Stimulated activated CD4-positive, alpha-beta T cell treated with anti-CD3 and anti-CD28 coated beads, Interleukin-2, amount 100 ng/mL, for 24 hours (primary cell): ENCODE measurements at places on chromosomes 5 and 9.

- DNase-seq: no peak
These were observed 53.7 kb upstream of the ANKH start for GRCh38 chr5:14925326-14925725.

GRCh38 chr5:55903121-55903701 is 52.1 kb downstream of the IL31RA start:
- DNase-seq: peak; percentile 68

DNA sequence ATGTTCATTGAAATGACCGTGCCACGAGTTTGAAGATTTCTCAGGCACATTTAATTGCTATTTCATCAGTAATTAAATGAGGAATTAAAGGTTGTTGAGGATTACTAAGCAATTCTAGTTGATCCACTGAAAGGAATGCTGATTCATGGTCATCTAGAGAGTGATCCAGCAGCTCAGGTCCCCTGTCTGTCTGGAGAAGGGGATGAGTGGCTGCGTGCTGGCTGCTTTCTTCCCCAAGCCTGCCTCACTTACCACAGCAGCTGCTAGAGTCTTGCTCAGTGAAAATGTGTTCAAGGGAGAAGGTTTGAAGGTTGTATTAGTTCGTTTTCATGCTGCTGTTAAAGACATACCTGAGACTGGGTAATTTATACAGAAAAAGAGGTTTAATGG is 7.8 kb upstream of the TGFBI start:
- no peak for DNase-seq

DNA sequence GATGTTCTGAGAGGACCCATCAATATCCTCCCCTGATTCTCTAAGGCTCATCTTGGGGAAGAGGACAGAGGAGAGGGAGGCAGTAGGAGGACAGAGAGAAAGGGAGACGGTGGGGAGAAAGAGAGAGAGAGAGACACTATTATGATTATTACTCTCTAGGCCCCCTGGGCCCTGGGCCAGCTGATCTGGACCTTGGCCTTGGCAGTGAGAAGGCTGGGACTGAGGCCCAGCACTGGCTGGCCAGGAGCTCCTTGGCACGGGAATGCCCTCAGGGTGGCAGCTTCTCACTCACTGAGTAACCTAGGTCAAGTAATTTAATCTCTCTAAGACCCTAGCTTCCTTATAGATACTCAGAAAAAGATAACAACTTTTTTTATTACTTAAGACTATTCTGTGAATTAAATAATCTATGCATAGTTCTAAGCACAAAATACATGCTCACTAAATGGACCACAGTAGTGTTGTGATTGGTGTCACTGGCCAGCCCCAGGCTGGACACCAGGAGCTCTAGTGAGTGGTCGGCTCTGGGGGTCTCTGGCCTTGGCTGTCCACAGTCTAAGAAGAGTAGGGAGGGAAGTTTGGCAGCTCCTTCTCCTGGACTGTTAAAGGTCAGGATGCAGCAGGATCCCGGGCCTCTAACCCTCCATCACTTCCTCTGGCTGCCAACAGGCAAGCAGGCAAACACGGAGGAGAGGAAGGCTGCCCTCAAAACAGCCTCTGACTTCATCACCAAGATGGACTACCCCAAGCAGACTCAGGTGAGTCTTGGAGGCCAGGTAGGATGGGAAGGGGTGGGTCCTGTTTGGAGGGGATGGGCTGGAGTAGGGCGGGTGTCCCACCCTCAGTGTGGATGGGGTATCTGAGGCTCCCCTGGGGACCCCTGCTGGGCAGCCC is 50.0 kb downstream of the GSN start:
- DNase-seq: no peak

DNA sequence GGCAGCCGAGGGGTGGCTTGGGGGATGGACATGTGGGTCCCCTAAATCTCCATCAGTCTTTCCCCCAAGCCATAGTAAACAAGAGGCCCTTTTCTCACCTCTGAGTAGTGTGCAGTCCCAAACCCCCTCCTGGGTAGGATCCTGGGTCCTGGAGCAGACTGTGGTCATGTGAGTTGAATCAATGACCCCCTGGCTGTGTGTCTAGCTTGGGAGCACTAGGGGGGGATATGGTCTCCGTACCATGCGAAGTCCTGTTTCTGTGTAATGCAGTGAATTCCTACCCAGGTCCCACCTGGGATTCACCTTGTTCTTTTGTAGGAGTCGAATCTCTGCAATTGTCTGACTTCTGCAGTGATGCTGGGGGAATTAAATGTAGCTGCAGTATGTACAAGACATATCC is 66.2 kb downstream of the FGF18 start:
- no peak for DNase-seq

DNA sequence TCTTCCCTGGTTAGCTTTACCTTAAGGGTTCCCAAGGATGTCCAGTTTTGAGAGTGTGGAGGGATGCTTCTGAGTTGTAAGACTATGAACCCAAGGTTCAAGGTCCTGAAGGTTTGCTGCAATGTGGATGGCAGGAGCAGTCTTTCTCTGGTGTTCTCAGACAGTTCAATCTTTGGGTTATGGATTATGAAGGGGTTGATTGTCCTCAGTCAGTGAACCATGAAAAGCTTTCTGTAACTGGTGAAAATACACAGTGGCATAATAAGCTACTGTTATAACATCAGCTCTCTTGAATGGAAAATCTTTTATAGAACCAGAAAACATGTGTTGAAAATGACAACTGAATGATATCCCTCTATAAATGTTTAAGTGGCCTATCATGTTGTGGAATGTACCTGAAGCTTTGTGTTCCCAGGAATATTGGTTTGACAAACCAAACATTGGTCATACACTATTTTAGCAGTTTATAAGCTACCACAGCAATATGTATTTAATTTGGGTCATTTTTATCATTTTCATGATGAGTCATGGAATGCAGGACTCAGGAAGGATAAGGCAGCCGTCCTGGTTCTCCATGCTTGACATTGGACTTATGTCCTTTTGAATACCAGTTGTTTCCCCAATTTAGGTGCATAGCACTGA is 1041.8 kb upstream of the ARRDC3 start:
- DNase-seq: no peak

GRCh38 chr9:95138474-95138873 is 179.0 kb downstream of the FANCC start:
- no peak for DNase-seq

- DNase-seq: no peak
These were observed 242.8 kb upstream of the ANKRD55 start for GRCh38 chr5:56475689-56476486.

- DNase-seq: no peak
These were observed 51.4 kb upstream of the IRX2 start for GRCh38 chr5:2802693-2803365.

- no peak for DNase-seq
These were observed 639 bp upstream of the SLC2A8 start for GRCh38 chr9:127396253-127396807.

DNA sequence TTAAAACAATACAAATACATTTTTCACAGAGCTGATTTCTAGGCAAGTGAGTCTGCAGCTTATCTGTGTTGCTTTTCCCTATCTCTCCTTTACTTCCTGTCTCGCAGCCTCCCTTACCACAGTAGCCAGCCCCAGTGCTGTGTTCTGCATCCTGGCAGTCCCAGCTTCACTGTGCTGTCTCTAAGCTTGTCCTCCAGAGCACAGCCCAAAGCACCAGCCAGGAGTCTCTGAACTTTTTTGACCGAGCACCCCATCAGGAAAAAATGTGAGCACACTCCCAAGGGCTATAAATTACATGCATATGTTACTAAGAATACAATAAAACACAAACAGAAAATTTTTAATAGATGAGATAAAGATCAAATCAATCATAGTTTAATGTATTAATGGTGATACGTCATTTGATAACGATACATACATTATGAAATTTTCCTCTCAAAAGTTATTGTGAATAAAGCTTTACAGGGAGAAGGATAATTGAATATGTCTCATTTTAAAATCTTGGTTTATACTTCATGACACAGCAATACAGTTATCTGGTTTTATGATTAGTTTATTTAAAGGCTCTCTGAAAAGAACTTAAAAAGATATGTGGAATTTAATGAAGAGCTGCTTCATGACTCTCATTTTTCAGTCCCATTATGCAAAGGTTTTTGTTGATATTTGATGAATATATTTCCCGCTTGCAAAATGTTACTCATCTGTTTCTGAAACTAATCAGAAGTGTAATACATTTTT is 7.3 kb upstream of the RHOBTB3 start:
- DNase-seq: no peak

DNA sequence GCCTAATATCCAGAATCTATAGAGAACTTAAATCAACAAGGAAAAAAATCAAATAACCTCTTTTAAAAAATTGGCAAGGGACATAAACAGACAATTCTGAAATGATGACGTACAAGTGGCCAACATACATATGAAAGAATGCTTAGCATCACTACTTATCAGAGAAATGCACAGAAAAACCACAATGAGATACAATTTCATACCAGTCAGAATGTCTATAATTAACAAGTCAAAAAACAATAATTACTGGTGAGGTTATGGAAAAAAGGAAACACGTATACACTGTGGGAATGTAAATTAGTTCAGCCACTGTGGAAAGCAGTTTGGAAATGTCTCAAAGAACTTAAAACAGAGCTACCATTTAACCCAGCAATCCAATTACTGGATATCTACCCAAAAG is 1192.0 kb downstream of the CDH12 start:
- no peak for DNase-seq

DNA sequence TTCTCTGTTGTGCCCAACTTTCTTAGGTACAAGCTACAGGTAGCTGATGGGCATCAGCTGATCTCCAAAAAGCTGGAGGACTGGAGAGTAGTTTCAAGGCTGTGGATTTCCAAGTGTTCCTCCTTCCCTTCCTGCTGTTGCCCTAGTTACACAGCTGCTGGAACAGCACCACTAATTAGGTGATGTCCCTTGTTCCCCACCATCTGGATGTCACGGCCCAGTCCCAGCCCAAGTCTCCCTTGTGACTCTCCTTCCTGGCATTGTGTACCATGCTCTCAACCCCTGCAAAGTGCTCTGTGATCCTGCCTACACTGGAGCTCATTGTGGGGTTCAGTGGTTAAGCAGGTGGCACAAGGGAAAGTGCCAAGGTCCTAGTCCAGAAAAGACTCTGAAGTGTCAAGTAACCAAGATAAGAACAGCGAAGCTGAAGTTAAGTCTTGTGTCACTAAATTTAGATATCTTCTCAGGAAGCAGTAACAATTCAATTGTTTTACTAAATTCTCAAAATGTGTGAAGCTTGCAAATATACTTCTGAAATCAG is 604.5 kb downstream of the ISL1 start:
- DNase-seq: no peak

- no peak for DNase-seq
These were observed 1312.0 kb upstream of the WWC1 start for GRCh38 chr5:166979307-166979895.

- no peak for DNase-seq
These were observed 232.5 kb downstream of the ARRDC3 start for GRCh38 chr5:91150636-91151035.

DNA sequence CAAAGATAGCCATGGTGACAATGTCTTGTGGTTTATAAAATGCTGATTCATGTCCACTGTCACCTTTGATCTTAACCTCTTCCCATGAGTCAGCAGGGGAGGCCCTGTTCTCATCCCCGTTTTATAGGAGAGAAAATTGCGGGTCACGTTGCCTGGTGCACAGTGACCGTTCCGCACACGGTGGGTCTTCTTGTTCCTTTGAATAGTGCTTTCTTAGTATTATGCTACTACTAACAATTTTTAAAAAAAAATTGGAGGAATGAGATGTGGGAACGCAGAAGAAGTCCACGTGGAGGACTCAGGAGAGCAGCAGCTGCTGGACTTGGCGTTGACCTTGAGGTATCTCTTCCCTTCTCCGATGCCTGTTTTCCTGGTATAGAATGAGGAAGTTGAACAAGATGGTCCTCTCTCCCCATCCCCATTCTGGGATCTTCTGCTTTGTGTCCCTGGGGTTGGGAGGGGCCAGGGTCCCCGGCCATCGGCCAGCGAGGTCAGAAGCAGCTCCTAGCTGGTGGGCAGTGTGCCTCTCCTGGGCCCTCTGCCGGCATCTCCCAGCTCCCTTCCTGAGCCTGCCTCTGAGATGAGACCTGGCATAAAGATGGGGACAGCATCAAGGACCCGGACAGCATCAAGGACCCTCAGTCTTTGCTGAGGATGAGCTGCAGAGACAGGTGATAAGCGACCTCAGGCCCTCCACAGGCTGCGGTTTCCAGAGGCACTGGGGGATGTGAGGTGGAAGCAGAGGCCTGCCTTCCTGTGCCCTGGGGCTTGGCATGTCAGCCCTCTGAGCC is 143.9 kb downstream of the C9orf50 start:
- no peak for DNase-seq

- DNase-seq: no peak
These were observed 25.2 kb downstream of the COL5A1 start for GRCh38 chr9:134666831-134667230.

- no peak for DNase-seq
These were observed 42.9 kb downstream of the BNIP1 start for GRCh38 chr5:173187054-173187743.

DNA sequence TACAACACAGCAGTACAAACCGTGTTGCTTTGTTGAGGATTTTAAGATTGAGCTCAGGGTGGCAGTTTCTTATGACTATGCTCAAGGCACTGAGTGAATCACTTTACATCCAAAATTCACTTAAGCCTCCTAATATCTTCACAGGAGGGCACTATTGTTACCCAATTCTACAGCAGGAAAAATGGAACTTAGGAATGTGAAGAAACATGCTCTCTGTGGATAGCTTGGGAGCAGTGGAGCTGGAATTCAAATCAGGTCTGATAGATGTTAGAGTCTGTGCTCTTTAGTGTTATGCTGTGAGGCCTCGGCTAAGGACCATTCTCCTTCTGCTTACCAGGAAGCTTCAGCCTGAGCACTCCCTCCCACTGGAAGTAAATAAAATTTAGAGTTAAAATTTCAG is 18.7 kb upstream of the HMHB1 start:
- no peak for DNase-seq

DNA sequence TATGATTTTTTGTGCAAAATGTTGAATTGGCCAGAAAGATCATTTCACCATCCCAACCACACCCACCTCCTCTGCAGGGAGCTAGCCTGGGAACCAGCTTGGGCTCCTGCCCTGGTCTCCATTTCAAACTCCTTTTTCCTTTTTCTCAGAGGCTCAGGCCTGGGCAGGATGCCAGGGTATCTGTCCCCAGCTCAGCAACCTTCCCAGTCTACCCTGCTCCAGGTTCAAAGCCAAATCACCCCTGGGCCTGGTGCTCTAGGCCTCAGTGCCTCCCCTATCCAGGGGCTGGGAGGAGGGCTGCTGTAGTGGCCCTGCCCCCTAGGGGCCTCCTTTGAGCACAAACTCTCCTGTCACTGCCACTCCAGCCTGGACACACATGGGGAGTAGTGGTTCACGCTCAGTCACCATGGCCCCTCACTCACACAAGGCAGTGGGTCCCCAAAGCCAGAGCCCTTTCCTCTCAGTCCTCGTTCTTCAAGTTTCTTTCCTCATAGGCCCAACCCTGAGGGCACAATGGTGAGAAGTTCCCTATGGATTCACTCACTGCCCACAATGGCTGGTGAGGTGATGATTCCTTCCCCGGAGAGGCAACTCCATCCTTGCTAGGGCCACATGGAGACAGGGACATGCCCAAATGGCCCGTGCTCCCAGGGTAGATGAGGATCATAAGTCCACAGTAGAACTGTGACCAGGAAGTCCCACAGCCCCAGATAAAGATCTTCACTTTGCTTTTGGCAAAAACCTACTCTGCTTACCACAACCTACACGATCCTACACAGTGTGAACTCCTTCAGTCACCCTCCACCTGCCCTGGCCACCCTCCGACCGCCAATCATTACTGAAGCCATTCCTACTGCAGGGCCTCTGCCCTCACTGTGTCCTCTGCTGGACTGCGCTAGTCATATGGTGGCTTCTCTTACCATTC is 1.6 kb upstream of the ST6GALNAC4 start:
- no peak for DNase-seq

- no peak for DNase-seq
These were observed at the start of gene GARNL3 for GRCh38 chr9:127264462-127265219. Gene GARNL3, plus strand, starts transcription at chr9:127264774. Its CDS starts 104 bp downstream, at chr9:127264878.

GRCh38 chr5:143188692-143189091 is 214.8 kb downstream of the NR3C1 start:
- no peak for DNase-seq
